ENCODE measurements at places on chromosomes 1 and 21. TPM values are rescaled to one million over a fixed set of nuclear protein-coding genes. Genes with fewer than 3 reads are reported as not detected.
A peak's percentile ranks its signal among the peaks of the same experiment; 100 is the strongest.

DNA sequence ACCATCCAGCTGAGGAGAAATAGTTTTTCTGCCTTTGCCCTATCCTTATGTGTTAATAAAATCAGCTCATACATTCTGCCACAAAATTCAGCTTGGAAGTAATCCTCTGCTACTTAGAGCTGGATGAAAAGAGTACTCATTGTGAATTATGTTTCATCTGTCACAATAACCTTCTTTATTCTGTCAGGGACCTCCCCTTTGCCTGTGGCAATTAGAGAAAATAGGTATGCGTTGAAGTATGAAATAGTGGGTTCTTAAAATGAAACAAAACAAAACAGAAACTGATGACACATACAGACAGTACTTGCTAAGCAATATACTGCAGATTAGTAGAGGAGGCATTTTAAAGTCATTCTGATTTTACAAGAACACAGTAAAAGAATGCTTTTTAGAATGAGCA lies 578.5 kb downstream of the USP25 start:
- no peak overlapping the region for H3K27ac ChIP-seq
- no peaks in the 10 kb centered on the region for H3K36me3 ChIP-seq
- no peak overlapping the region for H3K4me3 ChIP-seq
- H3K4me1 ChIP-seq: no peaks in the 10 kb centered on the region

ANGPTL3 gene
- polyA plus RNA-seq: not detected

DNA sequence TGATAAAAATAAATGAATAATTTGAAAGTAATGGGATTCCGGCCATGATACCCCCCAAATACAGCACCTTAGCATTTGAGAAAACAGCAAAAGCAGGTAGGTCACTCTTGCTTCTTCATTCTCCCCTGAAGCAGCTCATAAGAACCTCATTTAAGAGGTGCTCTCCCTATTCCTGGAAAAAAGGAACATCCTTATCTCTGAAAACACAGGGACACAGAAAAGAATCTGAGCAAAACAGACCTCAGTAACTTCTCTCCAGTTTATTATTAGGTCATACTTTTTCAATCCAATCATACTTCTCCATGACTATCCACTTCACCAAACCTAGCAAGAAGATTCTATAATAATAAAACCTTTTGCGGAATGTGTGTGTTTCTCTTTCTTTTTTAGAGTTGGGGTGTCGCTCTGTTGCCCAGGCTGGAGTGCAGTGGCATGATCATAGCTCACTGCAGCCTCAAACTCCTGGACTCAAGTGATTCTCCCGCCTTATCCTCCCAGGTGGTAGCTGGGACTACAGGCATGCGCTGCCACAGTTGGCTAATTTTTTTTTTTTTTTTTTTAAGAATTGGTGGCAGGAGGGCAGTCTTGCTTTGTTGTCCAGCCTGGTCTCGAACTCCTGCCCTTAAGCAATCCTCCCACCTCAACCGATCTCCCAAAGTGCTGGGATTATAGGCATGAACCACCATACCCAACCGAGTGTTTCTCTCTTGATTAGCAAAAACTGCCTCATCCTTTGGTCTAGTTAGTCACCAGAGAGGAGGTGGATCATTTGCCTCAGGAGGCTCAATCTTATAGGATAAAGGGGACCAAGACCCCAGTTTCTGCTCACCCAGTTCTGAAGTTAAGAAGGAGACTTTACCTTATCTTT lies 10.6 kb upstream of the TRIM33 start:
- H3K4me1 ChIP-seq: no peaks in the 10 kb centered on the region
- H3K4me3 ChIP-seq: no peak overlapping the region
- no peaks in the 10 kb centered on the region for H3K36me3 ChIP-seq
- DNase-seq: no peak
- H3K27me3 ChIP-seq: no peaks in the 10 kb centered on the region

HOOK1 gene
- polyA plus RNA-seq: 0.35 TPM

- no peak overlapping the region for H3K4me3 ChIP-seq
- H3K27ac ChIP-seq: no peak overlapping the region
- H3K4me1 ChIP-seq: no peaks in the 10 kb centered on the region
- H3K27me3 ChIP-seq: no peaks in the 10 kb centered on the region
Measured at GRCh38 chr1:5385956-5386355, 606.3 kb downstream of the NPHP4 start.

GUCA2B gene
- not detected for polyA plus RNA-seq

- no peaks in the 10 kb centered on the region for H3K36me3 ChIP-seq
- no peak overlapping the region for H3K27ac ChIP-seq
- DNase-seq: no peak
Measured at GRCh38 chr1:234579967-234580366, 30.0 kb downstream of the IRF2BP2 start.

ZNF496 gene
- polyA plus RNA-seq: 23.2 TPM

- no peak overlapping the region for H3K4me3 ChIP-seq
- DNase-seq: no peak
- no peaks in the 10 kb centered on the region for H3K4me1 ChIP-seq
- H3K36me3 ChIP-seq: no peaks in the 10 kb centered on the region
Measured at GRCh38 chr1:5267603-5268235, 613.3 kb downstream of the AJAP1 start.

DNA sequence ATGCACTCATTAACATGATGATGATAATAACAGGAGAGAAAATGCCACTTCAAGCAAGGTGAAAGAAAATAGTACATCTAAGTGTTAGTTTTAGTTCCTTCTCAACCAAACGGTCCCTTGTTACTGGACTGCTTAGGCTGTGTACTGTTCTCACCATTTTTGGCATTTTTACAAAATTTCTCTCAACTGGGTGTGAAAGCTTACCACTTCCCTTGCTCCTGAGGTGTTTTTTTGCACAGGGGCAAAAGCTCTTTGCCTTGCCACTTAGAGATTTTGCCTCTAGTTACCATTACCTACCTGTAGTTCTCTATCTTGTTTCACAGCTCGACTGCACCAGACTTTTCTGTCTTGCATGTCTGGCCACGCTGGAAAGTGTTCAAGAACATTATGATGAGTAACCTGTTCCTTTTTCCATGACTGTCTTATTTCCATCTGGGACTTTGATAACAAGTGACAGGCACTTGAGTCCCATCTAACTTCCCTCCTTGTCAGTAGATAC lies 10.7 kb downstream of the NEK7 start:
- peak overlapping the region; percentile 53 for H3K27ac ChIP-seq
- no peaks in the 10 kb centered on the region for H3K36me3 ChIP-seq
- no peak for DNase-seq

DNA sequence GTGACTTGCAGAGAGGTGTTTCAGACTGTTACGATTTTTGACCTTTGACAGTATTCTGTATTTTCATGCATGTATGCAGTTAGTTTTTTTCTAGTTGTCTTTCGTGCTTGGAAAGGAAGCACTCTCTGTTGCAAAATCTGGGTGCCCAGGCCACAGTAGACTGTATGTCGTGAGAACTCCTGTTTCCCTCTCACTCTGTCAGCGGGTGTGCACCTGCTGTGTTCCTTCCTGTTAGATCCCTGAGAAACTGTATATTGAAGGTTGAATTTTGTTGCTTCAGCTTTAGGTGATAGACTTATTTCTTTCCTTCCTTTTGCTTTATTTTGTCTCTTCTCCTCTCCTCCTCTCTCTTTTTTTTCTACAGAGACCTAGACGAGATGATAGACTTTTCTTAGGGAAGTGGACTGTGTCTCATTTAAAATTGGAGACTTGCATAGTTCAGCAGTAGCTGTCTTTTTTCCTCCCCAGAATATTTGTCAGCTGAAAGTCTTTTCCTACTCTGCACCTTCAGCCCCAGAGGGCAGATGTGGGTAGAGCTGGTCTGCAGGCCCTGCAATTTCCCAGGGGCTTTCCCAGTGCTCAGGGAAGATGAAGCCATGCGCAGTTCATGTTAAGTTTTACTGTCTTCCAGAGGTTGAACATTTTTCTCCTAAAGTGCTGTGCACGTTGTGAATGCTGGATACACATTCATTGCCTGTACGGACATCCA lies 1.4 kb downstream of the TRAPPC10 start:
- H3K36me3 ChIP-seq: no peaks in the 10 kb centered on the region

FAM110D gene
- 0.50 TPM for polyA plus RNA-seq

- H3K4me1 ChIP-seq: peaks cover 11% of the 10 kb centered on the region
- H3K4me3 ChIP-seq: no peak overlapping the region
- peaks cover 29% of the 10 kb centered on the region for H3K36me3 ChIP-seq
- DNase-seq: no peak
Measured at GRCh38 chr1:149995927-149996326, 14.6 kb downstream of the OTUD7B start.

DNA sequence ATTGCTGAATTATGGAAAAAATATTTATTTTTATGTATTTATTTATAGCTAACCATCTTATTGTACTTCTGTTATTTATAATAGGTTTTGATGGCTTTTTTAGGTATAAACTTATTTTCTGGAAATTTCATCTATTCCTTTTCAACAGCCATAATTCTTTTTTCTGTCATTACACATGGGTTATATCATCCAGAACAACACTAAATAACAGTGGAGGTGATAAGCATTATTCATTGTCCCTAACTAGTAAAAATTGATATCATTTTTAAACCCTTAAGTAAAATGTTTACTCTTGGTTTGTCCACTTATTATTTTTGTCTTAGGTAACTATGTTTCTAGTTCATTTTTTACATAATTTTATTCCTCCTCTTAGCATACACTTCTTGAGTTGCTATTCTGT lies 309.1 kb downstream of the USH2A start:
- DNase-seq: no peak
- H3K4me1 ChIP-seq: no peaks in the 10 kb centered on the region
- H3K36me3 ChIP-seq: no peaks in the 10 kb centered on the region
- H3K27ac ChIP-seq: no peak overlapping the region

KPRP gene
- polyA plus RNA-seq: not detected

HSD3B1 gene
- polyA plus RNA-seq: not detected

GBP1 gene
- 7.4 TPM for polyA plus RNA-seq

GRCh38 chr1:216830424-216831210 lies 107.4 kb upstream of the ESRRG start:
- H3K27ac ChIP-seq: no peak overlapping the region
- H3K4me3 ChIP-seq: no peak overlapping the region
- H3K36me3 ChIP-seq: no peaks in the 10 kb centered on the region
- H3K4me1 ChIP-seq: no peaks in the 10 kb centered on the region

DNA sequence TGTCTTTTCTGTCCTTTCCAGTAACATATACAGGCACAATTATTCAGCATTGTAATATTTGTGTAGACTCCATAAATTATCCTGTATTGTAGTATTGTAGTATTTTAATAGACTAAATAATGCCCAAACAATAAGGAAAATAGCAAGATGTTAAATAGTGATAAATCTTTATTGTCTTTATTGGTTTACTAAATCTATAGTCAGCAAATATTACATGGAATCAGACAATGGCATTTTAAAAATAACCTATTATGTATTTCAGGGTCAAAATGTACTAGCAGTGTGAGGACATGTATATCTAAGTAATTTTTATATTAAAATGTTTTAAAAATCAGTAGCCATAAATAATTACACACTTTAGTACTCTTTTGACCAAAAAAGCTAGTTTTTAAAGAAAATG lies 202.3 kb downstream of the GREM2 start:
- H3K36me3 ChIP-seq: peaks cover 59% of the 10 kb centered on the region
- H3K4me1 ChIP-seq: no peaks in the 10 kb centered on the region
- no peaks in the 10 kb centered on the region for H3K27me3 ChIP-seq
- no peak for DNase-seq
- no peak overlapping the region for H3K4me3 ChIP-seq

NTMT2 gene
- not detected for polyA plus RNA-seq

GRCh38 chr1:165763442-165763841 lies 5.2 kb downstream of the TMCO1 start:
- DNase-seq: no peak
- no peak overlapping the region for H3K27ac ChIP-seq
- H3K4me1 ChIP-seq: peaks cover 7% of the 10 kb centered on the region
- no peaks in the 10 kb centered on the region for H3K27me3 ChIP-seq
- H3K4me3 ChIP-seq: no peak overlapping the region
- H3K36me3 ChIP-seq: peaks cover 57% of the 10 kb centered on the region

DCLRE1B gene
- 3.3 TPM for polyA plus RNA-seq

GPBP1L1 gene
- 38.1 TPM for polyA plus RNA-seq

DNA sequence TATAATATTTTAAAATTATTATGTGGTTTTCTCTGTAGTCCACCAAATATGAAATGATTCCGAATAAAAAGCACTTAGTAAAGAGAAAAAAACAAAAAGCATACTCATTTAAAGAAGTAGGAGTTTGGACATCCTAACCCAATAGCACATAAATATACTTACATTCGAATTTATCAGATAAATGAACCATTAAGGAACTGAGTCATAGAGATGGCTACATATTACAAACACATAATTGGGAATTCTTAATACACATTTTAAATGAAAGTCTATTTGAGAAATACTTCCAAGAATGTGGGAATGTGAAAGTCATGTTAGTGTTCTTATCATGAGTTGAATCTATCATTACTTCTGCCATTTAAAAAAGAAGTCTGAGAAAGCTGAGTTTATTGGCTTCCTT lies 75.0 kb downstream of the USP24 start:
- H3K4me3 ChIP-seq: no peak overlapping the region
- peak overlapping the region; percentile 72 for H3K27ac ChIP-seq
- no peak for DNase-seq
- H3K36me3 ChIP-seq: peaks cover 77% of the 10 kb centered on the region

DNA sequence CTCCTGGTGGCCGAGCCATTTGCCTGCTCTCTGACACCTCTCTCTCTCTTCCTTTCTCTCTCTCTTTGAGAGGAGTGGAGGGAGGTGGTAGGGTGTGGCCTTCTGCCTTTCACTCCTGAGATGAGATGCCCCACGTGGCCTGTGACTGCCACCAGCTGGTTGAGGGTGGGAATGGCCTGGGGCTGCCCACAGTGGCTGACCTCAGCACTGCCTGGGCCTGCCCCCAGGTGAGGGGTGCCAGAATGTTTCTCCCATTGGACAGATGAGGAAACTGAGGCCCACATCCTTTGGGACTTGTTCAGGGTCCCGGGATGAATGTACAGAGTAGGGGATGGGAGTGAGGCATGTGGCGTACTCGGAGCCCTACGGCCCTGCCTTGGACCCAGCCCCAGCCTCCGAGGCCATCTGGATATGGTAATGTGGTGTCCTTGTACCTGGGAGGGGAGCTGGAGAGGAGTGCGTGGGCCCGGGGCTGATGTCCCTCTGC lies 12.7 kb upstream of the C1orf167 start:
- H3K4me1 ChIP-seq: no peaks in the 10 kb centered on the region
- no peak overlapping the region for H3K27ac ChIP-seq
- H3K36me3 ChIP-seq: peaks cover 4% of the 10 kb centered on the region
- DNase-seq: peak; percentile 59
- no peak overlapping the region for H3K4me3 ChIP-seq

DNA sequence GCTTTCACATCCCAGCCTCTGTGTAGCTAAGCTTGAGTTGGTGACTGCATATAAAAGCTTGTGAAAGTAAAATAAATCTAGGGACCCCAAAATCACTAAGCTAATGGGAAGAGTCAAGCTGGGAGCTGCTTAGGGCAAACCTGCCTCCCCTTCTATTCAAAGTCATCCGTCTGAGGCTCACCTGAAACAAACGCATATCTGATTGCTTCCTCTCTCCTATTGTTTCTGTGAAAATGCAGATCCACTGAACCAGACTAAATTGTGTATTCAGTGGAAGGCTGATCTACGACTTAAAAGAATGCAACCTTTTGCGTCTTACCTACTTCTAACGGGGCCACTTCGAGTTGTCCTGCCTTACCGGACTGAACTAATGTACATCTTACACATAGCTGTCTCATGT lies 70.3 kb downstream of the LTN1 start:
- H3K4me3 ChIP-seq: no peak overlapping the region

Data from SK-N-SH (cell line).